ENCODE measurements at places on chromosomes 6 and 20. TPM values are rescaled to one million over a fixed set of nuclear protein-coding genes. Genes with fewer than 3 reads are reported as not detected.

Gene GNMT
- total RNA-seq: 7.5 TPM

Gene FUT9
- total RNA-seq: not detected

Gene ESF1
- total RNA-seq: 11.1 TPM

Gene SYCP2L
- total RNA-seq: 2.6 TPM

Gene SGK2
- total RNA-seq: 1.2 TPM

- H3K27ac ChIP-seq: no peak overlapping the region
- H3K4me1 ChIP-seq: no peaks in the 10 kb centered on the region
- DNase-seq: no peak
- no peak overlapping the region for H3K4me3 ChIP-seq
- H3K27me3 ChIP-seq: no peaks in the 10 kb centered on the region
These were observed 87.2 kb upstream of the ADTRP start for GRCh38 chr6:11865680-11866300.

GRCh38 chr20:41074441-41074840 is 45.8 kb downstream of the TOP1 start:
- peaks cover 21% of the 10 kb centered on the region for H3K4me1 ChIP-seq
- DNase-seq: no peak
- peaks cover 5% of the 10 kb centered on the region for H3K36me3 ChIP-seq
- H3K27me3 ChIP-seq: no peaks in the 10 kb centered on the region
- no peak overlapping the region for H3K4me3 ChIP-seq

- H3K27me3 ChIP-seq: no peaks in the 10 kb centered on the region
- no peak overlapping the region for H3K27ac ChIP-seq
- no peak for DNase-seq
- H3K4me1 ChIP-seq: no peaks in the 10 kb centered on the region
These were observed 31.6 kb upstream of the CD93 start for GRCh38 chr20:23117738-23118137.

- H3K36me3 ChIP-seq: no peaks in the 10 kb centered on the region
- peak; percentile 53 for DNase-seq
- H3K4me1 ChIP-seq: peaks cover 49% of the 10 kb centered on the region
These were observed 204.2 kb downstream of the BCAS1 start for GRCh38 chr20:53865901-53866793.

DNA sequence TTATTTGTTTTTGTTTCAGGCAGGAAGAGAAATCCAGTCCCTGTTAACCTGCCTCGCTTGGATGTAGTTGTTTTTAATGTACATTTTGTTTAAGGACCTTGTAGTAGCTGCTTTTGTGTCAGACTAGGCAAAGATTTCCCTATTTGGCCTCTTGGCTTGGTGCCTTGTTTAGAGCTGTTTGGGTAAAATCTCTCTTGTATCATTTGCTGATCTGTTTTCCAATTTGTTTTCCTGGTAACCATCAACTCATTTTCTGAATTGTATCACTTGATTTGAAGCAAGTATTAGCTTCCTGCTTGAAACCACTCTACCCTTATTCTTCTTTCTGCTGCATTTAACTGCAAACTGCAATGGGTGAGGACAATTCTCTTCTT is 160.7 kb downstream of the ZFAND3 start:
- no peaks in the 10 kb centered on the region for H3K27me3 ChIP-seq
- H3K36me3 ChIP-seq: no peaks in the 10 kb centered on the region
- H3K27ac ChIP-seq: no peak overlapping the region
- DNase-seq: no peak
- no peak overlapping the region for H3K4me3 ChIP-seq
- H3K4me1 ChIP-seq: peaks cover 47% of the 10 kb centered on the region

Gene SDCBP2
- total RNA-seq: 37.6 TPM

DNA sequence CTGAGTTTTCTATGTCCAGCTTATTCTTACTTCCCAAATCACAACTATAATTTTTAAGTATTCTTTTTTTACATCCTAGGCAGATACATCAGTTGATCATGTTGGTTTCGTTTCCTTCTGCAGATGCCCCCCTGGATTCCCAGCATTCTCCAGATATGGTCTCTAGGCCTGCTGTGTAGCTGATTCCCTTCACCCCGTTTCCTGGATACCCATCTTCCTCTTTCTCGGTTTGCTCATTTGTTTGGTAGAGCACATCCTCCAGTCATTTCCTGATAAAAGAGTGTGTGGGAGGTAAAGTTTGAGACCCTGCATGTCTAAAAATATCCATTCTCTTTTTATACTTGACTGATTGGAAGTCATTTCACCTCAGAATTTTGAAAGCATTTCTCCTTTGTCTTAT is 66.4 kb downstream of the ANKS1A start:
- H3K27ac ChIP-seq: no peak overlapping the region
- peaks cover 21% of the 10 kb centered on the region for H3K4me1 ChIP-seq
- H3K4me3 ChIP-seq: no peak overlapping the region
- no peaks in the 10 kb centered on the region for H3K36me3 ChIP-seq
- no peaks in the 10 kb centered on the region for H3K27me3 ChIP-seq

Gene PRSS35
- total RNA-seq: not detected

DNA sequence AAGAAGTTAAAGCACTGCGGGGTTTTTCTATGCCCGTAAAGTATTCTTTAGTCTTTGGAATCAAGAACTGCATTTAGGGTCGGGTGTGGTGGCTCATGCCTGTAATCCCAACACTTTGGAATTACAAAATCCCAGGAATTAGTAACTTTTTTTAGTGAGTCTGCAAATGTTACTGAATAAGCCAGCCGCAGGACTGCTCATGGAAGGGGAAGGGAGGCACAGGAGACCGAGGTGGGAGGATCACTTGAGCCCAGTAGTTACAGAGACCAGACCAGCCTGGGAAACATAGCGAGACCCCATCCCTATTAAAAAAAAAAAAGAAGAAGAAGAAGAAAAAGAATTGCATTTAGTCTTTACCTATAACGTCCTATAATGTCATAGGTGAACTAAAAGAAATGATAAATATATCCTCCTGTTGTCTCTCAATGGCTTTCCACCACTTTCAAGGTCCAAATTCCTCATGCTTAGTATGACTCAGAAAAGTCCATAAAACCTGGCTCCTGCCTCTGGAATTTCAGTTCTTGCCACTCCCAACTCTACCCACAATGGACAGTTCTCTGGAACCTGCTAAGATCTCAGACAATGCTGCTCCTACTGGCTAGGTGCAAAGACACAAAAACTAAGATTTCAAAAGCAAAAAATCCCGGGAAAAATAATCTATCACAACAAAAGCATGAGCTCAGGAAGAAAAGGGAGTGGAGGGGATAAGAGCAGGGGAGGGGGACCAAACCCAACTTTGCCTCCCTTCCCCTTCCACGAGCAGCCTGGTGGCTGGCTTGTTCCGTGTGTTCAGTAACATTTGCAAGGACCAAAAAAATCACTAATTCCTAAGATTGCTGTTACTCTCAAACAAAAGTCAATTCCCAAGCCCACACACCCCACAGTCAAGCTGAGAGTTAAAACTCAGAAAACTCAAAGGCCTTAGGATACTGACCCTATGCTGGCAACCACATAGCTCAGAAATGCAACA is 39.0 kb downstream of the B4GALT5 start:
- H3K4me3 ChIP-seq: no peak overlapping the region
- peaks cover 74% of the 10 kb centered on the region for H3K4me1 ChIP-seq
- no peak for DNase-seq
- no peaks in the 10 kb centered on the region for H3K36me3 ChIP-seq

Gene DAAM2
- total RNA-seq: 20.7 TPM

Gene MOG
- not detected for total RNA-seq

DNA sequence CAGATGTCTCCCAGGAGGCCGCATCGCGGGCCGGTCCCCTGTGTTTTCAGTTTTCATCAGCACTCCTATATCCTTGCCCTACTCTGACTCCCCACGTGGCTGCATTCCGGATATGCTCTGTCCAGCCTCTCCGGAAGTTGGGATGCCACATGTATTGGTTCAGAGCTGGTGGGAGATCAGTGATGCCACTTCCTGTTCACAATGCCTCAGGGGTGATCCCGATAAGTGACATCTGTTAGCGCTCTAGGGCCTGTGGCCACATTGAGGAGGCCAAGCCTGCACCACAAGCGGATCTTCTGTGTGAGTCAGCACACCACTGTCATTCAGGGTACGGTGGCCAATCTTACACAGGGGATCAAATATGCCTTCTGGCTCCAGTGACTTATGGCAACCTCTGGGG is 57.8 kb downstream of the PPP1R3G start:
- DNase-seq: no peak
- no peaks in the 10 kb centered on the region for H3K27me3 ChIP-seq
- H3K4me3 ChIP-seq: no peak overlapping the region
- H3K27ac ChIP-seq: no peak overlapping the region
- peaks cover 11% of the 10 kb centered on the region for H3K4me1 ChIP-seq

DNA sequence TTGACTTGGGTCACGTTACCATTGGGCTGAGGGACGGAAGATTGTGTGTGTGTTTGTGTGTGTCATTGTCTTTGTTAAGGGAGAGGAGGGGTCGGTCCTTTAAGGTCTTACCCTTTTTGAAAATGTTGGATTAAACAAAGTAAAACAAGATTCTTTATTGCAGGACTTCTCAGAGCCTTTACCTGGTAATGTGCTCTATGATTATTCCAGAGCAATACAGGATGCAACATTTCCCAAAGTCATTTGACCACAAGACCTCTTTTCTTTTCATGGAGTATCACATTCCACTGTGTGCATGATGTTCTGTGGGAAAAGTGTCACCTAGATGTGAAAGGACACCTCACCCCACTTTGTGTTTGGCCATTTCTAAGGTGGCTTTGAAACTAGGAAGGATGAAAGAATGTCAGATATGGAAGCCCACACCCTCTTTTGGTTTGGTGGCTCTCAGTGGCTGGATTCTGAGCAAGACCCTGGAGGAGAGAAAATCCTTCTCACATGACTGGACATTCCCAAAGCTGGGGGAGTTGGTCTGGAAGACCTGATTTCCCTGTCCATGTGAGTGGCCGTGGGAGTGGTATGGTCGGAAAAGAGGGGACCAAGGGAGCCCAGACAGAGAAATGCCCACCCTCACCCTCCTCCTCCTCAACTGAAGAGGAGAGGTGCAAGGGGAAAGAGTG is 18.2 kb upstream of the ZNF831 start:
- H3K27me3 ChIP-seq: no peaks in the 10 kb centered on the region
- no peak for DNase-seq
- no peak overlapping the region for H3K27ac ChIP-seq
- H3K4me3 ChIP-seq: no peak overlapping the region
- no peaks in the 10 kb centered on the region for H3K36me3 ChIP-seq
- H3K4me1 ChIP-seq: peaks cover 4% of the 10 kb centered on the region

DNA sequence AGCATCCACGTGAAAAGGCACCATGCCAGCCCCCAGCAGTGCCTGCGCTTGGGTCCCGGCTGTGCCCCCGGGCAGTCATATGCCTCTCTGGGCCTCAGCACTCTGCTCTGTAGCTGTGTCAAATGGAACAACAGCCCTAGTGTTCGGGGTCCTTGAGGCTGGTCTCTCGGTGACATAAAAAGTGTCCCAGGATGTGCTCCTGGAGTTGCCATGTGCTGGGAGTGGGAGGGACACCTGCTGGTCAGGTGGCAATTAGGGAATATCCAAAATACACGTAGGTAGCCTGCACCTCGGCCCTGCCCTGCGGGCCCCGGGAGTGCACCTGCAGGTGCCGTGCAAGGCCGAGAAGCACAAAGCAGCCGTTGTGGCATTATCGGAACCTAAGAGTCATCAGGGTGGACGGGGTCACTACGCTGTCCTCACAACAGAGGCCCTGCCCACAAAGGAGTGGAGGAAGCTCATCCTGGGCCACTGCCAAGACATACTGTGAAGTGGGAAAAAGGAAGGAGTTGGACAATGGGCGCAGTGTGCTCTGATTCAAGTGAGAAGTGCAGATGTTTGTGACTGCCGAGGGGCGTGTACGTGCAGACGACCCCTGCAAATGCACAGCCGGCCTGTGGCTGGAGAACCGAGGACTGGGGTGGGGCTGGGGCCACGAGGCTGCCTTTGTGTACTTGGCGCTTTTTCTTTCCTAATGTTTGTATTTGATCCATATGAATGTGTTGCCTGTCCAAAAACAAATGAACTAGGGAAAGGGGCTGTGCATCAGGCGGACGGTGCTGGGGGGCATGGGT is 24.6 kb downstream of the SLCO4A1 start:
- H3K27ac ChIP-seq: no peak overlapping the region
- no peaks in the 10 kb centered on the region for H3K36me3 ChIP-seq
- no peaks in the 10 kb centered on the region for H3K4me1 ChIP-seq
- no peaks in the 10 kb centered on the region for H3K27me3 ChIP-seq

Gene LGSN
- total RNA-seq: not detected

Gene CDKN1A
- 64.5 TPM for total RNA-seq

DNA sequence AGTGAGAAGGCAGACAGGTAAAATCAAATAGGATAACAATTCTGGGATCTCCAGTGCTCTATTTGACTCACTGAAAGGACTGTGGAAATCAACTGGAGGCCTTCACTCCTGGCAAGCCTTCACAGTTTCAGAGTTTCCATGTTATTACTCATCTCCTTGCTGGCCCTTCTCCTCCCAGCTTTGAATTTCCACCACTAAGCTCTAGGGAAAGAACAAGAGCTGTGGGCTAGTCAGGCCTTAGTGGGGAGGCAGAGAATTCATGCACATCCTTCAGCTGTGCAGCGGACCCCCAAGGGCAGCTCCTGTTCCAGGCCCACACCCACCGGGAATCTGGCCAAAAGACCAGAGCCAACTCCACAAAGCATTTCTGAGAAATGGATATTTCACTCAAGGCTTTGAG is 26.0 kb downstream of the MYLIP start:
- H3K4me1 ChIP-seq: peaks cover 24% of the 10 kb centered on the region
- DNase-seq: no peak
- H3K4me3 ChIP-seq: no peak overlapping the region
- no peaks in the 10 kb centered on the region for H3K27me3 ChIP-seq

- peak overlapping the region; percentile 99 for H3K27ac ChIP-seq
- peaks cover 25% of the 10 kb centered on the region for H3K4me1 ChIP-seq
- peak overlapping the region; percentile 60 for H3K4me3 ChIP-seq
These were observed 796 bp downstream of the SENP6 start for GRCh38 chr6:75602246-75603105.

- H3K4me3 ChIP-seq: no peak overlapping the region
- H3K27me3 ChIP-seq: no peaks in the 10 kb centered on the region
- H3K4me1 ChIP-seq: peaks cover 34% of the 10 kb centered on the region
- no peaks in the 10 kb centered on the region for H3K36me3 ChIP-seq
These were observed 87.9 kb downstream of the CDC5L start for GRCh38 chr6:44475417-44475778.

GRCh38 chr6:147586044-147586443 is 77.6 kb downstream of the SAMD5 start:
- no peak overlapping the region for H3K4me3 ChIP-seq
- no peaks in the 10 kb centered on the region for H3K36me3 ChIP-seq
- no peaks in the 10 kb centered on the region for H3K27me3 ChIP-seq
- H3K27ac ChIP-seq: no peak overlapping the region

DNA sequence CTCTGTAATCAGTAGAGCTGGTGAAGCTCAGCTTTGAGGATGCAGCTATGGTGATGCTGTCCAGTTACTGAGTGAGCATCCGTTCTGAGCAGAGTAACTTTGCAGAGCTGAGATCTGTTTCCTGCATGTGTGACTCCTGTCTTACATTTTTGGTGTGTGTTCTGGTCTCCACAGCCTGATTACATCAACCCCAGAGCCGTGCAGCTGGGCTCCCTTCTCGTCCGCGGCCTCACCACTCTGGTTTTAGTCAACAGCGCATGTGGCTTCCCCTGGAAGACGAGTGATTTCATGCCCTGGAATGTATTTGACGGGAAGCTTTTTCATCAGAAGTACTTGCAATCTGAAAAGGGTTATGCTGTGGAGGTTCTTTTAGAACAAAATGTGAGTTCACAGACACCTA is 81.6 kb downstream of the FAM120B start:
- H3K4me1 ChIP-seq: no peaks in the 10 kb centered on the region
- peaks cover 10% of the 10 kb centered on the region for H3K36me3 ChIP-seq
- H3K27ac ChIP-seq: no peak overlapping the region
- H3K27me3 ChIP-seq: no peaks in the 10 kb centered on the region

- H3K27ac ChIP-seq: no peak overlapping the region
- H3K4me1 ChIP-seq: peaks cover 5% of the 10 kb centered on the region
- no peak for DNase-seq
- H3K36me3 ChIP-seq: no peaks in the 10 kb centered on the region
- no peaks in the 10 kb centered on the region for H3K27me3 ChIP-seq
- H3K4me3 ChIP-seq: no peak overlapping the region
These were observed 152.7 kb downstream of the RNGTT start for GRCh38 chr6:88810701-88811100.

Gene FAM209B
- not detected for total RNA-seq

Gene BPIFB1
- not detected for total RNA-seq
